ENCODE measurements at places on chromosomes 12 and 14.
A peak's percentile ranks its signal among the peaks of the same experiment; 100 is the strongest.

DNA sequence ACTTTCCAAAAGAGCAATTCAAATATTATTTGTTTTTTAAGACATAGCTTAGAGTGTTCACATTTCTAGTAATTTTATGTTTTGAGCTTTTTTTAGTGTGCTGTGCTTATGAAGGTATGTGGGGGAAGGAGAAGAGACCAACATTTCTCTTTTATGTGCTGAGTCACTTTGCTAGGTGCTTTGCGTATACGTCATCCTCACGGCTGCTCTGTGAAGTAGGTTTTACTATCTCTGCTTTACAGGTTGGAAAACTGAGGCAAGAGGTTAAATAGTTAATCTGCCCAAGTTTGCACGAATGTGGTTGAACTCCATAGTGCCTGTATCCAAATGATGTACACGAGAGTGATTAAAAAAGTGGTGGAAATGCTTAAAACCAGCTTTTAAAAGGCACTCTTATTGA is 75.9 kb downstream of the AEBP2 start:
- no peak for DNase-seq

DNA sequence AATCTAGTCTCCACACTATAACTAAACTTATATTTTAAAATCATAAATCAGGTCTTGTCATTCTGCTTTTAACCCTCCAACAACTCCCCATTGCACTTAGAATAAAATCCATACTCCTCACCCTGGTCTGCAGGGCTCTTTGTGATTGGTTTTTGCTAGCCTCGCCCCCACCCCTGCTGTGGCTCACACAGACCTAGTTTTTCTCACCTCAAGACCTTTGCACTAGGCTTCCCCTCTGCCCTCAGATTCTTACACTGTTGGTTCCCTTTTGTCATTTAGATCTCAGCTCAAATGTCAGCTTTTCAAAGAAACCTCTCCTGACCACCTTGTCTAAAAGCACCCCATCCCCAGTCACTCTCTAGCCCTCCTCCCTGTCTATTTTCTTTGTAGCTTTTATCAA is 10.7 kb upstream of the LHX5 start:
- no peak for DNase-seq

- DNase-seq = no peak
Observed at GRCh38 chr12:90939382-90939781, 15.6 kb downstream of the CCER1 start.

DNA sequence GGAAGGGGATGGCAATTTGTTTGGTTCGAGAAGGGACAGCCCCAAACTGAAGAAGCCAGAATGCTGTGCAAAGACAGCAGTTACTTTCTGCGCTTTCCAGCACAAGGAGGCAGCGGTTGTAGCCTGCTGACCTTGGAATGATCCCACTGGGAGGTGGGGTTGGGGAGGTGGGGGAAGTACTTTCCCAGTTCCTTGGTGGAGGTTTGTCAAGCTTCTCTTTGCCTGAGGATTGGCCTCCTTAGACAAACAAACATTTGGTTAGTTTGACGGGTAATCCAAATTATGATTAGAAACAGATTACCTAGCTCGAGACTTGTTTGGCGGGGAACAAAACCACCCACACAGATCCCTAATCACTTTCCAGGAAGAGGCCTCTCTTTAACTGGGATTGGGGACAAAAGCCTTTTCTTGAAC is 79.1 kb upstream of the EGLN3 start:
- DNase-seq = peak; percentile 90

- DNase-seq = no peak
Observed at GRCh38 chr12:65594409-65594808, 229.9 kb upstream of the HMGA2 start.

DNA sequence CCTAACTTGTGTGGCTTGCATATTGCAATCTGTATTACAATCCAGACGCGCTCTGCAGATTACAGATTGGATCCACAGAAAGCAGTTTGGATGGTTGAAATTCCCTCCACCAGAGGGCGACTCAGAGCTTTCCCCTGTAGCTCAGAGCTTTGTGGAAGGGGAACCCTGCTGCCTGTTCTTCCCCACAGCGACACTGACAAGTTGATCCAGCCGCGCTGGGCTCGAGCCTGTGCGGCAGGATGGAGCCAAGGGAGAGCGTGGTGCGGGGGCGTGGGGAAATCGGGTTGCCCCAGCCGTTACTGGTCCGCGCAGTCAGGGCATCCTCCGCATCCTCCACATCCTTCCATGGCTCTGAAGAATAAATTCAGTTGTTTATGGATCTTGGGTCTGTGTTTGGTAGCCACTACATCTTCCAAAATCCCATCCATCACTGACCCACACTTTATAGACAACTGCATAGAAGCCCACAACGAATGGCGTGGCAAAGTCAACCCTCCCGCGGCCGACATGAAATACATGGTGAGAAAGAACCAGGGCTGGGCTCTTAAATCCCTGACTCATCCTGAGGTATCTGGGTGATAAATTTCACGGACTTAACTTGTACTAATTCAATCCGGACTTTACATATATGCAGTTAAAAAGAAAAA is at the start of gene GLIPR1L1:
Gene GLIPR1L1, plus strand, starts transcription at position 287 of the 647 bp plus-strand sequence. Its CDS starts 59 bp downstream, at position 346.
- peak; percentile 93 for DNase-seq

DNA sequence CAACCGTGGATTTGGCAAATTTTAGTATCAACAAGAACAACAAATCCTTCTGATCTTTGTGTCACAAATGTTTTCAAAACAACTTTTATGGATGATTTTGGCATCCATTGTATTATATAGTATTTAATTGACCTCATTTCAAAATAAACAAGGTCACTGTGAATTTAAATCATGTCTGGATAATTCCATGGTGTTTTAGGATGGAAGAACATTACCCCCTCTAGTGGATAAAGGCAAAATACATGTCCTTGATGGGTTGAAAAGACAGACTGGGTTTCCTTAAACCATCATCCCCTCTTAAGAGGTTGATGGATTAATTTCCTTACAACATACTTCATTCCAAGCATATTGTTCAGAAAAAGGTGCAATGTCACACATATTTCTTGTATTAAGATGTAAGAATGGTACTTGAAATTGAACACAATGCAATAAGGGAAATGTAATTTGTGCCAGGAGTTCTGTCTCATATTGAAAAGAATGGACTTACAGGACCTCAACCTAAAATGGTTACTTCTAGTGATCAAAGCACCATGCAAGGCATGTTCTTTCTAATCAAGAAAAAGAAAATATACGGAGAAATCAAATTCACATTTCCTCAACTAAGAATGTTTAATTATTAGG is 352.0 kb downstream of the BCAT1 start:
- no peak for DNase-seq

DNA sequence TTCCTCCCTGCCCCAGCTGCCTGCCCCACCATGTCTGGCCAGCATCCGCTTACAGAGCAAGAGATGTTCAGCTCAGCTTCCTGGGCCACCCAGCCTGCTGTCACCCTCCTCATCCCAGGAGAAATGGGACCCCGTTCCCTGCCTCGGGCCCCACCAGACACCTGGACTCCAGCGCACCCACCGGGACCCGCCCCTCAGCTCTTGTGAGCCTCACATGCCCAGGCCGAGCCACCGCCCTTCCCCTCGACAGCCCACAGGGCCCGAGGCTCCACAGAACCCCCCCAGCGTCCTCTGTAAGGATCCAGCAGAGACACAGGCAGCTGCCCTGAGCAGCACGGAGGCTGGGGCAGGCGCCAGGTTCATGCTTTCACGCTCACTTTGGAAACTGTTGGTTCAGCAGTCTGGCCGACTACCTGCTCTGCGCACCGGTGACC is 18.4 kb upstream of the C14orf180 start:
- DNase-seq = no peak

GRCh38 chr12:132606466-132606865 is 3.9 kb downstream of the LRCOL1 start:
- DNase-seq = no peak

- no peak for DNase-seq
Observed at GRCh38 chr12:103020839-103021238, 63.4 kb downstream of the ASCL1 start.

DNA sequence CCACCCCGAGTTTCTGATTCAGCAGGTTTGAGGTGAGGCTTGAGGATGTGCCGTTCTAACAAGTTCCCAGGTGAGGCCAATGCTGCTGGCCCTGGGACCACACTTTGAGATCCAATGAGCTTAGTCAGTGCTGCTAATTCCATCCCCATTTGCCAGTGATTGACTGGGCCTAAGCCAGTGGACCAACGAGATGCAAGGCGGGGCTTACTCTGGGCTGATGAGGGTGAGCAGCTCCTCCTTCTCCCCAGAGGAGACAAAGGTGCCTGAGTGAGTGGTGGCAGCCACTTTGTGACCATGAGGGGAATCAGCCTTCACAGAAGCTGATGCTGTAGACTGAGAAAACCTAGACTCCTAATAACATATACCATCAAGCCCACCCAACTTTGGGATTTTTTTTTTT is 23.1 kb upstream of the HNF1A start:
- no peak for DNase-seq

DNA sequence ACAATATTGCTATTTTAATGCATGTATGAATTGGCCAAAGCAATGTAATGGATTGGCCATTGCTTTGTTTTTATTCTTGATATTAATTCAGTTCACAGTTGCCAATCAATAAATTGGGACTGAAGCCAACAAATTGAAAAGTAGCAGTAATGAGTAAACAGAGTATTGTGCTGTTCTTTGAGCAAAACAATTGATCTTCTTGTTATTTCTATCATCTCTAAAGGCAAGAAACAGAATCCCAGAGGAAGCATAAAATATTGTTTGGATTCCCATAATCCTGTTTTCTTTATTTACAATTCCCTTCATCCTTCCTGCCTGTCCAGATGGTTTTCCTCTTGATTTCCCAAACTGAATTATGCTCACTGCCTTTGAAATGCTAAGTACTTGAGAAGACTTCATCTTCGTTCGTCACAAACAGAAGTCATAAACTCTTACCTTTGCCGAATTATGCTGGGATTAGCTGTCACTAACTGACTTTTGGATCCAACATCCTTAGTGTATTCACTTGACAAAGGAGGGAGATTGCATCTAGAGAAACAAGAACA is 85.9 kb downstream of the ST8SIA1 start:
- no peak for DNase-seq

DNA sequence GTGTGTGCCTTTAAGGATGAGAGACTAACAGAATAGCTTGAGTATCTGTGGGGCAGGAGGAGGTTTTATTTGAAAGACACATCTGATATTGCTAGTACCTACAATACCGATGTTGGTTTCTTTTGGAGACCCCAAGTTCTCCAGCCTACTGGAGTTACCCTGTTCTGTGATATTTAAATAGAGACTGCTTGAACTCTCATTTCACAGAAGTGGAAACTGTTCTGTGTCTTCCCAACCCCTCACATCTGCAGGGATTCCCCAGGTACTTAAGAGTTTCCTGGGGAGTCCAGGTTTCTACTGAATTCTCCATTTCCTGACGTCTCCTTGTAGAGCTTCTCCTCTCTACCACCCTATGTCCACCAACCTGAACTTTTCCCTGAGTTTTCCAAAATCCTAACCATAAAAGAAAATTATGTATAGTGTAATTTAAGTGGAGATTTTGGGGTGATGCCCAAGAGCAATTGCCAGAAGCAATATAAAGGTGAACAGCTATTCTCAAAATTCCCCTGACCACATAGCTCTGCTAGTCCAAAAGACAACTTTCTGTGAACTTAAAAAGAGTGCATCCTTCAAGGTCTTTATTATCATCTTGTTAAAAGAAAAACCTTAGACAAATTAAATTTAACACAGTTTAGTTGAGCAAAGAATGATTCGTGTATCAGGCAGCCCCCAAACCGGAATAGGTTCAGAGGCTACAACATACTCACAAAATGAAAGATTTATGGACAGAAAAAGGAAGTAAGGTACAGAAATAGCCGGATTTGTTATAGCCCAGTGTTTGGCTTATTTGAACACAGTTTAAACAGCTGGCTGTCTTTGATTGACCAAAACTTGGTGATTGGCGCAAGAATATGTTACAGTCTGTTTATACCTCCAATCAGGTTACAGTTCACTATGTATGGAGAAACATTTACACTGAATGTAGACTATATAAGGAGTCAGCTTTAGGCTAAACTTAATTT is 373.4 kb downstream of the NUAK1 start:
- DNase-seq = no peak

DNA sequence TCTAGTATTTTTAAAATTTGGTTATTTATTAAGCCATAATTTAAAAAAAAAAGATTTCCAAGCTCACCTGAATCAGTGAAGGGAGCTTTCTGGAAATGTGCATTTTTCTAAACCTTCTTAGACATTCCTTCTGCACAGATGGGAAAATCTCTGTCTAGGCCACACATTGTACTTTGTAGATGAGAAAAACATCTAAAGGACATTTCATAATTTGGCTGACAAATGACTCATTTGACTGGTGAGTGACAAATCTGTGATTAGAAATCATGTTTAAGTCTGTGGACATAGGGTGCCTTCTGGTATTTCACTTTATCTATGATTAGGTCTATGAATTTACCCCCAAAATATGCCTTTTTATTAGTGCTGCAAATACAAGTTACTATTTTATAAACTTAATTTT is 1044.9 kb upstream of the FLRT2 start:
- DNase-seq = no peak

DNA sequence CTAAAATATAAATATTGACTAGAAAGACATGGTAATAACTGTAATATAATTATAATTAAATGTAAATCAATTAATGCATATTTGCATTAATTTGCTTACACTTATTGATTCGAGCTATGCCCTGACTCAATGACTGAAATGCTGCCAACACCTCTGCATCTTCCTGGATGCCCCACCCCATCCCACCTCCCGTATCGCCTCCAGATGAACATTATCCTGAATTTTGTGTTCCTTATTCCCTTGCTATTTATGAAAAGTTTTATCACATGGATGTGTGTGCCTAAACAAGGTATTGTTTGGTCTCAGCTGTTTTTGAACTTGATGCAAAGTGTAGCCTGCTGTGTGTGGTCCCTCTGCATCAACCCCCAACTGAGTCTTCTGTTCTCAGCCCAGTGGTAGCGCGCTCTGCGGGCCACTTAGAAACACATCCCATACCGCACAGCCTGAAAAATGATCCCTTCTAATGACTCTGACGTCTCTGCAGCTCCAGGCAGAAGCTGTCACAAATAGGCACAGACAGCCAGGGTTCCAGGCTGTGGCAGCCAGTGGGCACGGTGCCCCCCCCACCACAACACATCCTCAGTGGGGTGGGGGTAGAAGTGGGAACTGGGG is 96.5 kb downstream of the PRMT8 start:
- DNase-seq = peak; percentile 40

- no peak for DNase-seq
Observed at GRCh38 chr14:85565862-85566296, 35.9 kb downstream of the FLRT2 start.

DNA sequence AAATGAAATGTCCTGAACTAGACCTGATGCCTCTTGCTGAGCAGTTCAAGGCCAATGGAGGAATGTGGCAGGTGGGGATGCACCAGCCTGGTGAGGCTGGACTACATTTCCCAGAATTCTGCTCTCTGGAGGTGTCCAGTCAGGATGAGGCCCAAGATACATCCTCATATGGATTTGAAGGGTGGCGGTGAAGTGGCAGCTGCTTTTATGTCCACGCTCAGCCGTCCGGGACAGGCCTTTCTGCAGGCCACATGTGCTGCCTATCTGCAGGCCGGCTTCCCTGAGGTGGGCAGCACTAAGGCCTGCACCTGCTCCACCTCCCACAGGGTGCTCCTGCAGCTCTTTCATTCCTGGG is 230.2 kb downstream of the BCL11B start:
- no peak for DNase-seq

- DNase-seq = no peak
Observed at GRCh38 chr14:84988357-84988756, 541.6 kb upstream of the FLRT2 start.

Data from sigmoid colon (tissue), 7 donors.